HT-29 (cell line): ENCODE measurements at places on chromosomes 12 and 14.

DNA sequence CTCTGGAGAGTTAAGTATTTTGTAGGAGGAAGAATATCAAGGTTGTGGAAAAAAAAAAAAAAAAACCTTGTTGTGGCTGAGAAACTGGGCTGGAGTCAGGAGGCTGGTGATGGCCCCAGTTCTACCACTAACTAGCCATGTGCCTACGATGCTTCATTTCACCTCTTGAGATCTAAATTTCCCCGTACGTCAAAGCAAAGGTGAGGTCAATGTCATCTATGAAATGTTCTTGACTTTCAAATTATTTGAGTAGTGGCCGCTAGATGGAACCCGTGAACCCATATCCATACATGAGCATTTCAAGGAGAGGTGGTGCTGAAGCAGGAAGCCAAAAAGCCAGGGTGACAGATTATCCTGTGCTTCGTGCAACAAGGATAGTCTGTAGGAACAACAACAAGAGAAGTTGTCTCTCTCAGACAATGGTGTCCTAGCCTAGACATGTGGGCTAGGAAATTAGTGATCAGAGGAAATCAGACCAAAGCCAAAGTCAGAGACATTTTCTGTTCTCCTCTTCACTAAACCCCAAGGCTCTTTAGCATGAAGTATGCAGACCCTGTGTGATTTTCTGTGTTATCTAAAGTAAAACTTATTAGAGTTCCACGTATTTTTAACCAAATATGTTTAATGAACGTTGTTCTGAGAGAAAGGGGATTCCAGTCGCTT lies 95.5 kb upstream of the ETV6 start:
- DNase-seq, result peak; percentile 75

DNA sequence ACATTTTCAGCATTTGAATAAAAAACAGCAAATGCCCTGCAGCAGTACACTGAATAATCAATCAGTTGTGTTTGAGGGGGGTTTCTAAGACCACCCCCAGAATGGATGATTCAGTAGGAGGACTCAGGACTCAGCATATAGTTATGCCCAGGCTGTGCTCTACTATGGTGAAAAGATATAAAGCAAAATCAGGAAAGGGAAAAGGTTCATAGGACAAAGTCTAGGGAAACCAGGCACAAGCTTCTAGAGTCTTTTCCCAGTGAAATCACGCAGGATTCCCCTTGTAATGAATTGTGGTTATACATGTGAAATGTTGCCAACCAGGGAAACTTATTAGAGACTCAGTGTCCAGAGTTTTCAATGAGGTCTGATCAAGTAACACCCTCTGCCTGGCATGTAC lies 25.0 kb upstream of the SLC17A8 start:
- no peak for DNase-seq

DNA sequence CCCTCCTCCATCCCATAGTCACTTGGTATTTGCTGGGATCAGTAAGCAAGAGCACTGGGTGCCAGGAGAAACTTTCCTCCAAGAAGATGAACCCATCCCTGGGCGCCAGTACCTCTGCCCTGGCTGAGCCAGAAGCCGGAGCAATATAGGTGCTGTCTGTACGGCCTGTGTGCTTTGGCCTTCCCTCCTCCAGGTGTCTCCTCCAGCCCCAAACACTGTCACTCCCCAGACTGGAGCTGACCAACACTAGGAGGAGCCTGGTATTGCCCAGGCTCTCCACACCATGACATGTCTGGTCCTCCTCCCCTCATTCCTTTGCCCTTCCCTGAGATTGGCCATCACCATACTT lies 4.9 kb downstream of the GSTZ1 start:
- no peak for DNase-seq

- peak; percentile 31 for DNase-seq
Observed at GRCh38 chr14:56490379-56490778, 89.2 kb upstream of the TMEM260 start.

DNA sequence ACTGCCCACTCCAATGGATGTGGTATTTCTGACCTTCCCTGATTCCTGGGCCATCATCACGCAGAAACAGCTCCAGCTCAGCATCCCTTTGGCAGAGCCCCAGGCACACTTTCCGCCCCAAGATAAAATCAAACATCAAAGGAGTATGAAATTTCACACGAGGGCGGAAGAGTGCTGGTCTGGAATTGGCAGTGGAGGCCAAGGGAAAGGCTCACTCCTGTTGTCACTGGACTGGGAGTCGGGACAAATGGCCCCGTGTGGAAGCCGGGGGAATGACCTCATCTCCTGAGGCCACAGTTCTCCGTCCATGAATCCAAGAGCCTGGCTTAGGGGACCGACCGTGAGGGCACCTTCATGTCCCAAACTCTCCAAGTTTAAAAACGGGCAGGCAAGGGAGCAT lies 40.9 kb downstream of the FZD10 start:
- DNase-seq, result no peak

GRCh38 chr12:90945070-90945649 lies 9.8 kb downstream of the CCER1 start:
- DNase-seq, result peak; percentile 48

GRCh38 chr12:65015850-65016249 lies 105.3 kb downstream of the WIF1 start:
- DNase-seq, result no peak

- no peak for DNase-seq
Observed at GRCh38 chr12:90262251-90262650, 553.6 kb upstream of the ATP2B1 start.

DNA sequence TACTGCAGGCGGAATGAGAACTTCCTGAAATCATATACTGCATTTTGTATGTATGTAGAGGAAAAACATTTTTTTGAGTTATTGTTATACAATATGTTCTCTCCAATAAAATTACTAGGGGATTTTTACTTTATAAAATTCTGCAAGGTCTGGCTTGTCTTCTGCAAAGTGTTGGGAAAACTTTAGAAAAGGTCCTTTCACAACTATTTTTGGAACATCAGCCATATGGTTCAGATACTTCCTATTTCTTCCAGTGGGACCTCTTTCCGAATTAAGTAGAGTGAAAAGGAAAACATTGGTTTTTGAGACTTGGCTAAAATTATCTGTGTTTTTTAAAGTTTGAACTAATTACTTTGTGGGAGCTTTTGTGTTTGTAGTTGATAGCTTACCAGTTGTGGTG lies 52.7 kb downstream of the DAAM1 start:
- DNase-seq, result no peak

- DNase-seq, result no peak
Observed at GRCh38 chr12:59768031-59768430, 172.2 kb downstream of the SLC16A7 start.

DNA sequence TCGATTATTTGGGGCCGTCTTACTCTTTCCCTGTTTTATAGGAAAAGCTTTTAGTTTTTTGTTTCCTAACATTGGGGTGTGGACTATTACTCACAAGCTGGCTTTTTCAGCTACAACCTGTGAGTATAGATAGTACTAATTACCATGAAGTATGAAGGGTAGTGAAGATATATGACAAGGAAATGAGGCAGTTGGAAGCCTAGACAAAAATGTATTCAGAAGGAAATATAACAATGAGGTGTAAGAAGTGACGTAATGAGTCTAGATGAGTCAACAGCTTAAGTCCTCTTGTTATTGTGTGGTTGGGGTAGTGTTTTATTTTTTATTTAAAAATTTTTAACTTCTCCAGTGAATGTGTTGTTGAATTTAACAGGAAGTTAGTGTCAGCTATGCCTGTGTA lies 804.5 kb downstream of the NRXN3 start:
- no peak for DNase-seq

DNA sequence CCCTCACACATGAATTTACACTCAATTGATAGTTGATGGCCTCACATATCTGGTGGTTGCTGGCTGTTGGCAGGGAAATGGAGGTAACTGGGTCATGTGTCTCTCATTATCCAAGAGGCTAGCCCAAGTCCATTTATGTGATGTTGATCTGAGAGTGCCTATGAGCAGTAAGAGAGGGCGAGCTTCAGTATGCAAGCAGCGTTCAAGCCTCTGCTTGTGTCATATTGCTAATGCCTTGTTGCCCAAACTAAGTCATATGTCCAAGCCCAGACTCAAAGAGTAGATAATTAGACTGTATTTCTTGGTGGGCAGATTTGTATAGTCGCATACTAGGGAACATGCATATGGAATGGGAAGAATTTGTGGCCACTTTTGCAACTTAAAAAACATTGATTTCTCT lies 83.8 kb upstream of the DACT1 start:
- DNase-seq, result no peak

- no peak for DNase-seq
Observed at GRCh38 chr12:55797550-55797949, 20.0 kb downstream of the SARNP start.

- DNase-seq, result no peak
Observed at GRCh38 chr14:34826661-34827060, 48.5 kb downstream of the BAZ1A start.

- DNase-seq, result no peak
Observed at GRCh38 chr12:66196806-66197205, 7.8 kb downstream of the IRAK3 start.
